ENCODE measurements at places on chromosomes 12 and 14.

GRCh38 chr12:84421103-84421502, 491.5 kb downstream of the SLC6A15 start:
- DNase-seq, result no peak

- DNase-seq, result no peak
Observed at GRCh38 chr14:63421226-63421625, 102.5 kb upstream of the GPHB5 start.

- DNase-seq, result no peak
Observed at GRCh38 chr14:58915646-58916045, 272.8 kb upstream of the DAAM1 start.

GRCh38 chr12:16675438-16675837, 69.5 kb upstream of the LMO3 start:
- no peak for DNase-seq

GRCh38 chr12:51891843-51892242, 3.9 kb downstream of the ANKRD33 start:
- DNase-seq, result no peak

All from neural crest cell (in vitro differentiated cells).